Activated naive CD4-positive, alpha-beta T cell (primary cell): ENCODE measurements at places on chromosomes 2 and 18.

GRCh38 chr2:240432430-240432819 is 3.0 kb upstream of the GPC1 start:
- DNase-seq, result no peak

- DNase-seq, result no peak
Measured at GRCh38 chr2:45024600-45025291, 15.5 kb upstream of the SIX2 start.

- no peak for DNase-seq
Measured at GRCh38 chr18:37321582-37322491, 243.8 kb downstream of the CELF4 start.

GRCh38 chr2:37173741-37174140 is 14.7 kb downstream of the SULT6B1 start:
- no peak for DNase-seq

- DNase-seq, result no peak
Measured at GRCh38 chr18:74353169-74353775, 37.6 kb downstream of the C18orf63 start.

GRCh38 chr2:232315049-232315922 is 63.3 kb upstream of the ALPP start:
- no peak for DNase-seq

- no peak for DNase-seq
Measured at GRCh38 chr18:23538870-23539269, 35.6 kb downstream of the RMC1 start.

GRCh38 chr2:51065276-51065675 is 33.3 kb upstream of the NRXN1 start:
- no peak for DNase-seq

DNA sequence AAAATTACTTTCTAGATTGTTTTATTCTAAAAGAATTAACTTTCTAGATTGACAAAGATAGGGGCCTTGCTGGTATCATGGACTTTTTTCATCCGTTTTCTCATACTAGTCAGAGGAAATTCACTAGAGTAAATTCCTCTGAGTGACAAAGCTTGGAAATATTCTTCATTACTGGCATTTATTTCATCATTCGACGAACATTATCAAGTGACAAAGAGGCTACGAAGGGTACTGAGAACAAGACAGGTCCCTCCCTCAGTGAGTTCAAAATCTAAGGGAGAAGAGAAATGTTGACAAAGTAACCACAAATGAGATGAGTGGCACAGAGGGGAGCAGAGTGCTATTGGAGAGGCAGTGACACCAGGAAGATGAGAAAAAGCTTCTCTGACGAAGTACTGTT is 4.3 kb downstream of the EPG5 start:
- no peak for DNase-seq

DNA sequence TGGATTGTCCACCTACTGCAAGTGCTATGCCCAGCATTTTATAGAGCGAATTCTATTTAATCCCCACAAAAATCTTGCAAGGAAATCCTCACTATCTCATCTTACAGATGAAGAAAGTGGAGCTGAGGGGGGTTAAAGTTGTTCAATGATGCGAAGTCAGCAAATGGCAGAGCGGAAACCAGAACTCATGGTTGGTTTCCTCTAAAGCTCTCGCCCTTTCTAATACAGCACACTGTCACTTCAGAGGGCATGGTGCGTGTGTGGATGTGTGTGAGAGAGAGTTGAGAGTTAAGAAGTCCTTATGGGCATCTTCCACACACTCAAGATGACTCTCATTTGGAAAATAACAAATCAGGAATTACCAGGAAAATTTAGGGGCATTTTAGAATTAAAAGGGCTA is 78.4 kb downstream of the TGFA start:
- DNase-seq, result no peak

- DNase-seq, result no peak
Measured at GRCh38 chr2:180314086-180314485, 307.0 kb upstream of the CWC22 start.

DNA sequence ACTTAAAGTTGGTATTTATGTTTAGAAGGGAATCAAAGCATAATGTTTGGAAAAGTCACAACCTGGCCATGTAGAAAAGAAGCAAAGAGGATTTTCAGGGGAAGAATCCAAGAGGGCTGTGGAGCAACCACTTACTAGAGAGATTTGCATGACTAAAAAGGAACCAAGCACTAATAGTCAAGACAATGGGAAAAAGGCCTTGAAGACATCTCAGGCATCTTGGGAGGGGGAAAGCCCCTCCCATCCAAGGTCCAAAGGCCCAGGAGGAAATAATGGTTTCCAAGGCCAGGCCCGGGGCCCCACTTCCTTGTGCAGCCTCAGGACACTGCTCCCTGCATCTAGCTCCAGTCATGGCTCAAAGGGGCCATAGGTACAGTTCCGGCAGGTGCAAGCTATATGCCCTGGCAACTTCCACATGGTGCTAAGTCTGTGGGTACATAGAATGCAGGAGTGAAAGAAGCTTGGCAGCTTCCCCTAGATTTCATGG is 128.1 kb downstream of the EIPR1 start:
- DNase-seq, result no peak

DNA sequence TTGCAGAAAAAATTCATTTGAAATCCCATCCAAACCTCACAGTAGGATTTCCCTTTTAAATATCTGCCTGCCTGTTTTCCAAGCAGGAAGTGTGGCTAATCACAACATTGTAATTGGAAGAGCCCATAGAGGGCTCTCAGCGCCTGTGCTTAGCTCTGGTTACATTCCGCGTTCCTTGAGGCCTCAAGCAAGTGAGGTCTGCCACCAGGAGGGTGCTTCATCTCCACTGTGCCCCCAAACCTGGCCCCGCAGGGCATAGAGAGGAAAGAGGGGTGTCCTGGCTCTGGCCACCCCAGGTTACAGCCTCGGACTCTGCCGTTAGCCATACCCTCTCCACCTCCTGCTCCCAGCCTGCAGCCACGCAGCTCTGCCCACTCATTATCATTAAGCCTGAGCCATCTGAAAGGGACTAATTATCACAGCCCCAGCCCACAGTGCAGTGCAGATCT is 214.8 kb downstream of the SP3 start:
- DNase-seq, result no peak

DNA sequence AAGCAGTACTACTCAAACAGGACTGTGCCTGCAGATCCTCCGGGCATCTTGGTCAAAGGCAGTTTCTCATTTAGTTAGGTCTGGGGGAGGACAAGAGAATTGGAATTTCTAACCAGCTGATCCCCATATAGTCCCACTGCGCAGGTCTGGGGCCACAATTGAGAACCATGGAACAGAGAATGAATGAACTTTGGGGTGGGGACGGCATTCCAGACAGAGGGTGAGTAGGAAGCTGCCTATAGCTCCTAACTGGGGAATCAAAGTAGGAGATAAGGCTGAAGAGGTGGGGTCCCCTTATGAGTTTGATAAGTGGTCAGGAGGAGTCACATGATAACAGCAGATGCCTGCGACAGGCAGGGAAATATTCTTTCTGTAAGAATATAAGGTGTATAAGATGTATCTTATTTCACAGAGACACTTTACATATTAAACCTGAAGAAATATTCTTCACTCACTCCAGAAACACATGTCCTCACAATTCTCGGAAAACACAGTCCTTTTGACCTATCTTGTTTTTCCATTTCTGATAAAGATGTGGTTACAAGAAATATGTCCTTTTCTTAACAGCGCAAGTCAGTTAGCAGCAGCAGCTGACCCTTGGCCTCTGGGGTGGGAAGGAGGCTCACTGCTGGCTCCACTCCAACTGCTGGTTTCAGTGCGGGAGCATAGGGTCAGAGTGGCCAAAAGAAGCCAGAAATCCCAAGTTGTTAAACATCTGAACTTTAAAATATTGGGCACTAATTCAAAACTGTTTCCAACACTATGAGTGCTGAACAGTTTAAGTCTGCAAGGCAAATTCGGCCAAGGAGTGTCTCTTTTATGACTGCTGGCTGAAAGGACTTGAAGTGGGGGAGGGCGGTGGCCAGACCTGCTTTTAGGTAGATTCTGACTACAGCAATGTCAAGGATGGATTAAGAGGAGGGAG is 12.6 kb upstream of the TMEM214 start:
- DNase-seq, result no peak
